ENCODE measurements at places on chromosomes 6 and 20.

DNA sequence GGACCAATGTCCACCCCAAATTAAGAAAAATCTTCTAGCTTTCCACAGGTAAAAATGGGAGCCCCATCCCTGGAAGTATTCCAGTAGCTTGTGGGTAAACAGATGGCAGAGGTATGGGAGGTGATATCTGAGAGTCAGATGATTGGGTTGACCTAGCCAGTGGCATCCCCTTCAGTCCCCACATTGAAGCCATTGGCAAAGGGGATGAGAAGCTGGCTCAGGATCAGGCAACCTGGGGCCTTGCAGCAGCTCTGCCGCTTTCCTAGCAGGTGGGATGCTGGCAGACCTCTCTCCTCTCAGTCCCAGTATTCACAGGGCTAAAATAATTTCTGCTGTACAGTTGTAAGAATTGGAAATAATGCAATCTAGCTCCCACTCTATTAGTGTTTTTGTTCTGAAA, 108.9 kb upstream of the KCNG1 start:
- DNase-seq, result no peak

DNA sequence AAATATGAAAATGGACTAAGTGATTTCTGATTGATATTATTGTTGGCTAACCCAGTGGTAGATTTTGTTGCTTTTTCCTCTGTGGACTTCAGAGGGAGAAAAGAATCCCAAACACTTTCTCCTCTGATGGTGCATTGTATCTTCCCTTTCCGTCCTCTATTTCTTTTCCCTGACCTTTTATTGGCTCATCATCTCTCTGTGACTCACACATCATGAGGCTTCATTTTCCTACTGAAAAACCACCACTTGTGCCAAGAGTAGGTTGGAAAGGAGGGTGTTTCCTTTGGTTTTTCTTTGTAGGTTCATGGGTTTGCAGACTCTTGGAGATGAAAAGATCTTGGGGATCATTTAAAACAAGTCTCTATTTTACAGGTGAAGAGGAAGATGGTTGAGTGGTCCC, 311.7 kb upstream of the JAG1 start:
- no peak for DNase-seq

- DNase-seq, result no peak
These were observed 22.4 kb upstream of the RALY start for GRCh38 chr20:33971147-33971975.

DNA sequence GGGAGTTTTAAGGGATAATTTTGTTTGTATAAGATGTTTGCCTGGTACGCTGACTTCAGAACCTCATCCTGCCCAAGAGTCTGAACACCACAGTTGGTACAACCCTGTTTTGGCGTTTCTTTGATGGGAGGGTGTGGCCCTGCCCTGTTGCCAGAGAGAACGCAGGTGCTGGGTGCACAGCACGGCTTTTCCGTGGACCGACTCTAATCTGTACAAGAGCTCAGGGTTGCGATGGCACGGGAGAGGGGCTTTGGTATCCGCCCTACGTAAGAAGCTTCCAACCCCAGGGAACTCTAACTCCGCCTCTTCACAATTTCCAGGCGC, 1.3 kb downstream of the CYP24A1 start:
- DNase-seq, result no peak

DNA sequence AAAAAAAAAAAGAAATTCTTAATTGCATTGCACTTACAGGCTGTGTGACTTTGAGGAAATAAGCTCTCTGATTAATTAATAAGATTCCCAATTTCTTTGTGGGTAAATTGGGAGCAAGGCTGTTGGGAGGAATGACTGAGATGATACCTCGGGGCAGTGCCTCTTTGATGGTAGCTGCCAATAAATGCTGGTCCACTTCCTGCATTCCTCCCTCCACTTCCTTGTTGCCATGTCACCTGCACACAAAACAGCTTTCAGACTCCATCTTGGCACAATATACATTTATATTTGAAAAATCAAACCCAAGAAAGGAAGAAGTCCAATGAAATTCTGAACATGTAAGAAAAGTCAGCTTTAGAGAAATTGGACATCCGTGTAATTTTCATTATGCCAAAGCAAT, 45.1 kb downstream of the MTHFD1L start:
- no peak for DNase-seq

- no peak for DNase-seq
These were observed 107.1 kb upstream of the TSHZ2 start for GRCh38 chr20:52864916-52865605.

GRCh38 chr20:9276966-9277468, 208.1 kb downstream of the PLCB4 start:
- no peak for DNase-seq

DNA sequence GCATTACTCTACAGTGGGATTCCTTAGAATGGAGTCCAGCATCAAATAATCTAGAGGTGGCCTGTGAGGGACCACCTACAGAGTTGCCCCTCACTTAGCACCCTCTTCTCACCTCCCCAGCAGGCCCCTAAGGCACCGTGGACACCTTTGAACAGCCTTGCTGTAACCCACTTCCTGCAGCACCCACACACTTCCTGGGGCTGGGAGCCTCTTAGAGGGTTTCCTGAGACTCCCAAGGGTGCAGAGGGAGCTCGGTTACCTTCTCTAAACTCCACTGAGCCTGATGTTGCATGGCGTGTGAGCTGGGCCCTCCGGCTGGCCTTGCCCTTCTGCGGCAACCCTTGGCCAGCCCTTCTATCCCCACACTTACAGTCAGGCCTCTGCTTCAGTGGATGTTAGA, 7.3 kb upstream of the SIRPG start:
- DNase-seq, result no peak

DNA sequence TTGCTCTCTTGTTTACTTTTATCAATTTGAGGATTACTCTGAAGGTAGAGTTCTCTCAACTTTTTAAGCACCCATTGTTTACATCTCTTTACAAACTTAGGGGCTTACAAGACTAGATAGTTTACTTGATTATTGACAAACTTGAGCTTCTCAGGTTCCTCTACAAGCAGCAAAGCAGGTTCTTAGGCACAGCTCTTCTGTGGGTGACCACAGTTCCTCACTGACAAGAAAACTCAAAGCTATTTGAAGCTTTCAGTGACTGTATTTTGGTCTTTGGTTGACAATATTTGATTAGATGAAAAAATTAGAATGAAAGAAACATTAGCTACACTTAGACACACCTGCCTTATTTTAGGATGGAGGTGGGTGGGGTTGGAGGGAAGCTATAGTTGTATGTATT, 327.3 kb upstream of the RUNX2 start:
- DNase-seq, result no peak

DNA sequence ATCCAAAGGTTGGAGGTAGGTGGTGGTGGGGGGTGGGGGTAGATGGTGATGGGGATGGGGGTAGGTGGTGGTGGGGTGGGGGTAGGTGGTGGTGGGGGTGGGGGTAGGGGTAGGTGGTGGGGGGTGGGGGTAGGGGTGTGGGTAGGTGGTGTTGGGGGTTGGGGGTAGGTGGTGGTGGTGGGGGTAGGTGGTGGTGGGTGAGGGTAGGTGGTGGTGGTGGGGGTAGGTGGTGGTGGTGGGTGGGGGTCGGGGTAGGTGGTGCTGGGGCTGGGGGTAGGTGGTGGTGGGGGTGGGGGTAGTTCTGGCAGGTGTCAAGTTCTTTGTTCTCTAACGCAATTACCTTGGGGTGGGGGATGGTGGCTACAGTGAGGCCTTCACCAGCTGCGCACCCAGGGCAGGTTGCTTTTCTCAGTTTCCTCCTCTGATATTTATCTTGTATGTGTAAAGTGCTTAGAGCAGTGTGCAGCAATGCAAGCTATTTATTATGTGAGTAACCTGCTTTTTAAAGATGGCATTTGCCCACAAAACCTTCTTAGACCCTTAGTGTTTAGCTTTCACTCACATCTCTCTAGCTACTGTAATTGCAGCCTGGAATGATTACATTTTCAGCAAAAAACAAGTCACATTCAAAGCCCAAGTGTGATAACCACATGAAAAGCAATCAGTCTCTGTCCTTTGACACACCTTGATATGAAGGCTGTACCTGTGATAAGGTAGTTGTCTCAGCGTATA, 8.2 kb upstream of the CCDC167 start:
- no peak for DNase-seq

DNA sequence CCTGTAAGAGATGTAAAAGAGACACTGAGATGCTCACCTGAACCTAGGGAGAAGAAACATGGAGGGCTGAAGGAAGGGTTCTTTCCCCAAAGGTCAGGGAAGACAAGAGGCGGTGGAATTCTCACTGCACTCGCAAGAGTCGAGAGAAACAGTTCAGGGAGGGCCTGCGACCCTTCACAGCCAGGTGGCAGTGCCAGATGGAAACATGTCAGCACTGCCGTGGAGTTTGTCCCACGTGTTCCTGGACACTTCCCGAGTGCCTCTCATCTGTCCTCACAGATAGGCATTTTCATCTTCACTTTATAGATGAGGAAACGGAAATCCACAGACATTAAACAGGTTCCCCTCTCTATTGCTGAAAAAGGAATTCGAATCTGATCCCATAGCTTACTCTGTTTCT, 70.4 kb upstream of the SYNJ2 start:
- no peak for DNase-seq

DNA sequence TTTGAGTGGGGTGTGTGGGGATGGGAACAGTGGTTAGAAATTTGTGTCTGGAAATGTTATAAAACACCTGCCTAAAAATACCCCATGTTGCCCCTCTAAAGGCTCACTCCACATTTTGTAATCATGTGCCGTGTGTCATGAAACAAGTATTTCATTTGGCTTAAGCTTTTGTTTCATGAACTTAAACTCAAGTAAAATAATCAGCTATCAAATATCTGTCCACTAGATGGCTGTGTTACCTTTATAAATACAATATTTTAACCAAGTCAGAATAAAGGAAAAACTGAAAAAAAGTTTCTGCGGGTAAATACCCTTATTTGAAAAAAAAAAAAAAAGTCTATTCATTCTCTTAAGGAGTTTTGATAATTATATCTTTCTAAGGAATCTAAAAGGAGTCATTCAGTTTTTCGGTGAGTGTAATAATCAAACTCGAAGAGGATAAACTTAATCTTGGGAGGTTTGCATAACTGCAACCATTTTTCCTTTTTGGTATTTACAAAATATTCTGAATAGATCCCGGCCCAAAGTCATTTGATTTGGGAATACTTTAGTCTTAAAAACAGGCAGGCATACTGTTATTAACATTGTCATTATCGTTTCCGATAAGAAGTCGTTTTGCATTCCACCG, 29.9 kb upstream of the MTRF1L start:
- DNase-seq, result no peak

- no peak for DNase-seq
These were observed 678.1 kb downstream of the KIF16B start for GRCh38 chr20:15895126-15895525.

GRCh38 chr20:17928211-17928611, 40.4 kb downstream of the SNX5 start:
- no peak for DNase-seq

- DNase-seq, result no peak
These were observed 459.9 kb upstream of the MARCKS start for GRCh38 chr6:113397236-113397635.

DNA sequence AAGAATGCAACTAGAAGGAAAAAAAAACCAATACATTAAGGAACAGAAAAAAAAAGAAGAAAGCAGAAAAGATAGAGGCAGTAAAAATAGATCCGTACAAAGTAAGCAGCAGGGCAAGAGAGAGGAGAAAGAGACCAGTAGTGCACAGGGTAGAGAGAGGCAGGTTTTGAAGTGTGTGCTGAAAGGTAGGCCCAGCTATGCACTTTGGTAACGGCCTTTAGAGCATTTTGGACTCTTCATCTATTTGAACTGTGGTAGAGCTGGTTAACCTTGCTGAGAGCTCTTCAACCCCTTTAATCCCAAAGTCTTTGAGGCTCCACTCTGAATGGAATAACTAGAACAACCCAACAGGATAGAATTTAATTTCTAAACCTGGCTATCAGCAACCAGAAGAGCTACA, 45.2 kb downstream of the ADGRB3 start:
- no peak for DNase-seq

DNA sequence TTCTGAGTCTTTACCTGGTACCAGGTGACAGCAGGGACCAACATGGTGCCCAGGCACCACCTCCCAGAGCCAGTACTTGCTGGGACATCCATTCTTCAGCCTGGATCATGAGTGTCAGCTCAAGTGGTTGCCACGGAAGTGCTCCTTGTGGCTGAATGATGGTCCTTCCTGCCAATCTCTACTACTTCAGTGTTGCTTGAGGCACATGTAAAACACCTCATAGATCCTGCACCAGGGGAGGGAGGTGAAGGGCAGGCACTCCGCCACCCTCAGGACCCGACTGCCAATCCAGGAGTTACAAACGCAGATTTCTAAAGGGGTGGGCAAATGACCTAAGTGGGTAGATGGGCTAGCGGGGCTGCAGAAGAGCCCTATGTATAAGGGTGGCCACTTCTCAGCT, 226.0 kb downstream of the PREX1 start:
- DNase-seq, result no peak

DNA sequence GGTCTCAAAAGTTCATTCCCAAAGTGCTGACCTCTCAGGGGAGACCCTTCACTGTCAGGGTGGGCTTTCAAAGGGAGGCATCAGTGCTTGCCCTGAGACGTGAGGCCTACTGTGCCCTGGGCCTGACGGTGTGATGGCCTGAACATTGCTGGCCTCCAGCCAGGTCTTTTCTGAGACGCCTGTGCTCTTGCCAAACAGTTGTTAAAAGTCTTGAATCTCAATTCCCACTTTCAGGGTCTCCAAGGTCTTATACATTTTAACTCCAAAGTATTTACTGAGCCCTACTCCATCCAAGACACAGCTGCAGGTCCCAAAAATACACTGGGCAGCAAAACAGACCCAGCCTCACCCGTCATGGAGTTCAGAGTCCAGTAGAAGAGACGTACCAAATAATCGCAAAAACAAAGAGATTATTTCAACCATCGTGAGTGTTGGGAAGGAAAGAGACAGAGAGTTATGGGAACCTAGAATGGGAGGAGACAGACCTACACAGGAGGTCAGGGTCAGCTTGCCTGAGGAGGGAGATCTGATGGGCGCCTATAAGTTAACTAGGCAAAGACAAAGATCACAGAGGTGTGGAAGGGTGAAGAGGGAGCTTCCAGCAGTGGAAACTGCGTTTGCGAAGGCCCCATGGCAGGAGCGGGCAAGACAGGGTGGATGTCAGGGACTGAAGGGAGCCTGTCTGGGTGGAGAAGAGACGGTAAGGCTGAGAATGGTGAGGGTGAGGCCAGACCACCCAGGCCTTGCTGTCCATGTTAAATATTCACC, 446.3 kb downstream of the PREX1 start:
- no peak for DNase-seq

DNA sequence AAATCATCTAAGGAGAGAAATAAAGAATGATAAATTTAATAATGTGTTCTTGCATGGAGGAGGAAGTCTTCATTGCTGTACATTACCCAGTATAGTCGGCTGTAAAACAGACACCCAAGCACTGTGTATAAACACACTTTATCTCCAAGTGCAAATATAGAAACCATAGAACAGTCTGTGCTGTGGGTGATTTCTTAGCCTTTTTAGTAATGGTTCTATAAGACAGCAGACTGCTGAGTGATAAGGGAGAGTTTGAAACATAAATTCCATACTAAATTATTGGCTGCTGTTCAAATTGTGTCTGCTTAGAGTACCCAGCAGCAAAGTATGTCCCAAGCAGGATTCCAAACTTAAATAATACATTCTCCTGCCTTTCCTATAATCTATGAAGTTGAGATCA, 4.6 kb downstream of the FILIP1 start:
- DNase-seq, result no peak
